ENCODE measurements at places on chromosomes 11 and 22. TPM values are rescaled to one million over a fixed set of nuclear protein-coding genes. Genes with fewer than 3 reads are reported as not detected.

Gene TECTA
- 0.23 TPM for total RNA-seq

Gene POTEH
- not detected for total RNA-seq

GRCh38 chr22:30990690-30991089 is 21.6 kb downstream of the TUG1 start:
- H3K4me1 ChIP-seq: no peaks in the 10 kb centered on the region
- H3K27me3 ChIP-seq: no peaks in the 10 kb centered on the region
- no peaks in the 10 kb centered on the region for H3K36me3 ChIP-seq
- H3K27ac ChIP-seq: no peak overlapping the region
- no peak overlapping the region for H3K4me3 ChIP-seq

GRCh38 chr11:72642043-72642883 is 32.0 kb downstream of the PDE2A start:
- H3K4me3 ChIP-seq: peak overlapping the region; percentile 20
- peaks cover 4% of the 10 kb centered on the region for H3K4me1 ChIP-seq
- DNase-seq: peak; percentile 53
- no peaks in the 10 kb centered on the region for H3K36me3 ChIP-seq

- no peak overlapping the region for H3K4me3 ChIP-seq
- no peaks in the 10 kb centered on the region for H3K27me3 ChIP-seq
- no peak overlapping the region for H3K27ac ChIP-seq
- no peaks in the 10 kb centered on the region for H3K4me1 ChIP-seq
These were observed 12.6 kb downstream of the MICALL1 start for GRCh38 chr22:37918580-37919270.

- H3K27me3 ChIP-seq: no peaks in the 10 kb centered on the region
These were observed 126.4 kb downstream of the KCNQ1OT1 start for GRCh38 chr11:2573240-2574042.

Gene APOBEC3C
- total RNA-seq: 3.2 TPM

DNA sequence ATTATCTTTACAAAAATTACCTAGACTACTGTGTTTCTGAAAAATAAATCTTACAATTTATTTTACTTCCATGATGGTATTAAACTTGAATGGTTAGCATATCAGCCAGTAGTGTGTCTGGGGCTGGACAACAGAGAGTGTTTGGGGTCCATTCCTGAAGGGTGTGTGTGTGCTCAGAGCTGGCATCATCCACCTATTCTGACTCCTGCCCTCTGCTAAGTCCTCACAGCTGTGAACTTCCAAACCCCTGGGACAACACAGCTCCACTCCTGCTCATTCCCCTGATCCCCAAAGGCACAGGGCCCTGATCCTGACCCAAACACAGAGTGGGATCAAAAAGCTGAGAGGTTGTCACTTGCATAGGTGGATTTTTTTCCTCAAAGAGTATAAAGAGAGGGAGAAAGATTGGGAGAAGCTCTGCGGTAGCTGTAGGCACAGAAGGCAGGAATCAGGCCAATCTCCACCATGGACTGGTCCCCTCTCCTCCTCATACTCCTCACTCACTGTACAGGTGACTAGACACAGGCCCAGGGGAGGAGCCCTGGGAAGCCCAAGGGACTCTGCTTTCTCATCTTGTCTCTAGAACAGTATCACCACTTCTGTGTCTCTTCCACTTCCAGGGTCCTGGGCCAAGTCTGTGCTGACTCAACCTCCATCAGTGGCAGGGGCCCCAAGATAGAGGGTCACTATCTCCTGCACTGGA is 55.7 kb upstream of the TOP3B start:
- no peak for DNase-seq
- H3K4me3 ChIP-seq: no peak overlapping the region
- no peaks in the 10 kb centered on the region for H3K36me3 ChIP-seq
- no peaks in the 10 kb centered on the region for H3K27me3 ChIP-seq

DNA sequence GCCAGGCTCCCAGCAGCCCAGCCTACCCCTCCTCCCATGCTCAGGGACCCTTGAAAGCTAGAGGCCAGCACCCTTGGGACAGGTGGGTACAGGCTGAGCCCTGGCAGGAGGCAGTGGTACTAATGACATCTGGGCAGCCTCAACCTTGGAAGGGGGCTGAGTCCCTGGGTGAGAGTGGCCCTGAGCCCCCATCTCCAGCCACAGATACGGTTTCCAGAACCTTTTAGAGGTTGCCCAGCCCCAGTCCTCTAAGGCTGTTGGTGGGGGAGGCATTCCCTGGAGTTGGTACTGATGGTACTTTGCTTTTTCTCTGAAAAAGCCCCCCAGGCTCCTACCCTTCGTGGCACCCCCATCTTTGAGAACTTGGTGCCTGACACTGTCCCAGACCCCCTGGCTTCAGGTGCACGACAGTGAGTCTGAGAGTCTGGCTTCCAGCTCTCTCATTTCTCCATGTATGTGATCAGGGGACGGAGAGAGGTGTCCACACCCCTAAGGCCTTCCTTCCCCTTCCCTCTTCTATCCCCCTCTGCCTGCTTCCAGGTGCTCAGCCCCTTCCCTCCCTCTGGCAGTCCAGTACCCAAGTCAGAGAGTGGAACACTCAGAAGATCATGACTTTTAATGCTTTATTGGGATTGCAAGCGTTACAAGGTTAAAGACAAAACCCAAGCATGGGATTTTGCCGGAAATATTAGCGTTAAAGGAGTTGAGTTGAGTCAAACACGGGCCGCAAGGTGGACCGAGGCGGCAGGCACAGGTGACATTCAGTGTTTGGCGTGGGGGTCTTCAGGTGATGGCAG is 10.5 kb downstream of the IGF2 start:
- H3K27ac ChIP-seq: no peak overlapping the region
- no peaks in the 10 kb centered on the region for H3K36me3 ChIP-seq
- H3K4me3 ChIP-seq: no peak overlapping the region
- no peaks in the 10 kb centered on the region for H3K4me1 ChIP-seq
- H3K27me3 ChIP-seq: no peaks in the 10 kb centered on the region
- DNase-seq: no peak

GRCh38 chr11:40246983-40247382 is 1212.5 kb downstream of the LRRC4C start:
- H3K36me3 ChIP-seq: no peaks in the 10 kb centered on the region
- no peaks in the 10 kb centered on the region for H3K4me1 ChIP-seq
- DNase-seq: no peak
- H3K4me3 ChIP-seq: no peak overlapping the region
- H3K27ac ChIP-seq: no peak overlapping the region
- no peaks in the 10 kb centered on the region for H3K27me3 ChIP-seq

DNA sequence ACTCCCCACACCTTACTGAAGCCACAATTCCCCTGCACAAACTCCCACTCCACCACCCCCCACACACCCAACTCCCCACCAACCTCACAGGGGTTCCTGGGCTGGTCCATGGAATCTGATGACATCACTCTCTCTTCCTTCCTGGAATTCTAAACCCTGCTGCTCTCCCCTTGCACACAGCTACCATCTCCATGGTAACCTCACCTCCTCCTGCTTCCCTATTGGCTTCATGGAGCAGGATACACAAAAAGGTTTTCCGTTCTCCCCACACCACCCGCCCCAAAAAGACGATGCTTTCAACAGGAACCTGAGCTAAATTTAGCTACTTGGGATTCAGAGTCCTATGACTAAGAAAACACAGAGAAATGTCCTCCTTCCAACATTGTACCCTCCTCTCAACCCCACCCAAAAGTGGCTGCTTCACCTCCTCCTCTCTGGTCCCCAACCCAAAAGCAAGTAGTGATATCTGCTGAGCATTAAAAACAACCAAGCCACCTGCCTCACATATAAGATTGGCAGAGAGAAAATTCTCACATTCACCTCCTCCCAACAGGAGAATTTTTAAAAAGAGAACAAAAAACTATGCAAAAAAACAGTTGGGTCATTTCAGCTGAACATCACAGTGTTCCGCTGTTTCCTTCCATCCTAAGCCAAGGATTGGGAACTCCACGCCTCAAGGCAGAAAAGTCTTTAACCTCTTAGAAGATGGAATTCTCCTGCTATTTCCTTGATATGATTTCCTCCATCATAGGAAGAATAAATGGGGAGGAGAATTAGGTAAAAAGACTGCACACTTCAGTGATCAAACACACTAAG is 66.9 kb downstream of the RBFOX2 start:
- no peak overlapping the region for H3K27ac ChIP-seq
- DNase-seq: no peak
- no peaks in the 10 kb centered on the region for H3K27me3 ChIP-seq
- no peaks in the 10 kb centered on the region for H3K36me3 ChIP-seq
- no peak overlapping the region for H3K4me3 ChIP-seq

DNA sequence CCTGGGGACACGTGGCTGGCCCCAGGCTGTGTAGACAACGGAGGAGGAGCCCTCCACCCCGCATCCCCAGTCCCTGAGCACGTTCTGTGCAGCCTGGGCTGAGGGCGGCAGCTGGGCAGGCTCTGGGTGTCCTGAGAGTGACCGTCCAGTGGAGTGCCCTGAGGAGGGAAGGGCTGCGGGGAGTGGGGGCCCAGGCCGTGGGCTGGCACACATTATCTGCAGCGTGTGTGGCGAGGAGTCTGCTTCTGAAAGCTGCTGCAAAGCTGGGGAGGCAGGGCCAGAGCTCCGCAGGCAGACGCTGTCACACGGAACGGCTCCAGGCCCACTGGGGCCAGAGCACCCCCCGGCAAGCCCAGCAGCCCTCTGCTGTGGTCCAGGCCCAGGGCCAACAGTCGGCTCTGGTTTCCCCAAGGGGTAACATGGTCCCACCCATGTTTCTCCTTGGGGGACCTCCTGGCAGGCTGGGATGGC is 835 bp upstream of the ANO9 start:
- H3K4me1 ChIP-seq: no peaks in the 10 kb centered on the region
- peak; percentile 68 for DNase-seq

GRCh38 chr22:46551996-46552395 is 14.6 kb upstream of the CELSR1 start:
- no peaks in the 10 kb centered on the region for H3K27me3 ChIP-seq
- no peaks in the 10 kb centered on the region for H3K4me1 ChIP-seq
- no peak for DNase-seq
- no peaks in the 10 kb centered on the region for H3K36me3 ChIP-seq

Gene BTG4
- total RNA-seq: not detected

Gene LRRC10B
- total RNA-seq: 0.28 TPM

Gene SLC22A9
- total RNA-seq: not detected

GRCh38 chr11:113240790-113241635 is 73.4 kb upstream of the TTC12 start:
- H3K27me3 ChIP-seq: no peaks in the 10 kb centered on the region
- no peaks in the 10 kb centered on the region for H3K4me1 ChIP-seq
- no peak overlapping the region for H3K4me3 ChIP-seq
- no peak overlapping the region for H3K27ac ChIP-seq
- no peak for DNase-seq

- no peaks in the 10 kb centered on the region for H3K36me3 ChIP-seq
- no peaks in the 10 kb centered on the region for H3K27me3 ChIP-seq
- H3K4me3 ChIP-seq: no peak overlapping the region
- H3K4me1 ChIP-seq: no peaks in the 10 kb centered on the region
These were observed 26.0 kb downstream of the SLC22A6 start for GRCh38 chr11:62958547-62959421.

- H3K27ac ChIP-seq: no peak overlapping the region
- no peak overlapping the region for H3K4me3 ChIP-seq
- no peaks in the 10 kb centered on the region for H3K36me3 ChIP-seq
These were observed 11.0 kb downstream of the RBFOX2 start for GRCh38 chr22:36017651-36018091.

- H3K36me3 ChIP-seq: no peaks in the 10 kb centered on the region
- no peaks in the 10 kb centered on the region for H3K4me1 ChIP-seq
- no peak for DNase-seq
- H3K27ac ChIP-seq: no peak overlapping the region
These were observed 3.6 kb upstream of the OR51L1 start for GRCh38 chr11:4991060-4991459.

DNA sequence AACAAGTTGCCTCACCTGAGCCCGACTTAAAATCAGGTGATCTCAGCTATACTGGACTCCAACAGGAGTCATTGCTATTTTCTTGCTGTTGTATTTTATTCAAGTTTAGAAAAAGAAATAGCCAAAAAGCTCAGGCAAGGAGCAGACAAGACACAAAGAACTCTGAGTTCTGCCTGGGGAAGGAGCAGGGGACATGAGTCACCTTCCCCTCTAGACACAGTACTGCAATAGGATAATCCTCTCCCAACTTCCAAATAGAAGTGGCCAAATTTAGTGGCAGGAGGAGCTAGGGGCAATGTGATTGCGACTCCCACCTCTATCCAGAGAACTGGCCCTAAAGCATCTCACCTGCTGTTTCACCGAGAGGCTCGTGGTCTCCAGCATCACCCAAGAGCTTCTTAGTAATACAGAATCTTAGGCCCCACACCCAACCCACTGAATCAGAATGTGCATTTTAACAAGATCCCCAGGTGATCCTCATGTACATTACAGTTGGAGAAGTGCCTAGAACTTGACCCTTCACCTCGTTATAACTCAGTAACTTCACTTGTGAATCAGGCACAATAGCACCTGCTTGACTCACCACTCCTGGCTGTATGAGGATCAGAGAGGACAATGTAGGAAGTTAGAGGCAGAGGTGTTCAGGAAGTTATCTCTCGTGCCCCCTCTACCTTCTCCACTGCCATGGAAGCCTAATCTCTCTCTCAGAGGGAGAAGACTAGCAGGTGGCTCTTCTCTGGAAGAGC is 56.8 kb upstream of the FBXO3 start:
- DNase-seq: no peak
- no peaks in the 10 kb centered on the region for H3K27me3 ChIP-seq
- no peaks in the 10 kb centered on the region for H3K36me3 ChIP-seq
- no peak overlapping the region for H3K27ac ChIP-seq
- no peak overlapping the region for H3K4me3 ChIP-seq

- no peak overlapping the region for H3K4me3 ChIP-seq
- H3K27me3 ChIP-seq: no peaks in the 10 kb centered on the region
- H3K4me1 ChIP-seq: no peaks in the 10 kb centered on the region
- no peak for DNase-seq
These were observed 11.5 kb downstream of the CHADL start for GRCh38 chr22:41229215-41229614.

- H3K27me3 ChIP-seq: no peaks in the 10 kb centered on the region
- H3K36me3 ChIP-seq: no peaks in the 10 kb centered on the region
- no peak overlapping the region for H3K4me3 ChIP-seq
- no peak for DNase-seq
- H3K4me1 ChIP-seq: no peaks in the 10 kb centered on the region
These were observed 85.1 kb downstream of the ARHGAP8 start for GRCh38 chr22:44837481-44837880.

- no peak overlapping the region for H3K4me3 ChIP-seq
- no peaks in the 10 kb centered on the region for H3K27me3 ChIP-seq
- no peaks in the 10 kb centered on the region for H3K4me1 ChIP-seq
- no peaks in the 10 kb centered on the region for H3K36me3 ChIP-seq
These were observed 111.2 kb downstream of the BRD1 start for GRCh38 chr22:49716441-49716840.

DNA sequence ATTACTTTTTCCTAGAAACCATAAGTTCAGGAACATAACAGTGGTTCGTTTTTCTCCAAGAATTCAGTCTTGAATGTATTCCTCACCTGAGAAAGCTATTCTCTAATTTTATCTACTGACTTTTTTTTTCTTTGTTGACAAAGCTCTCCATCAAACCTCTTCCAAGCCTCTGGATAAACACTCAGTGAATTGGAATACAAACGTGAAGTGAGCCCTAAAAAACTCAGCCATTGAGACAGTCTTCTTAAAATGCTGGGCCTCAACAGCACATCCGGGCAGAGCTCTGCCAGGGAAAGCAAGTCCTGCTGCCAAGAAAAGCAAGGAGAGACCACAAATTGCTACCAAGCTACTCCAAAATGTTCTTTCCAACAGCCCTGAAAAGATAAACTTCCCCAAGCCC is 7.7 kb upstream of the SLC1A2 start:
- H3K36me3 ChIP-seq: no peaks in the 10 kb centered on the region
- no peaks in the 10 kb centered on the region for H3K27me3 ChIP-seq
- no peak overlapping the region for H3K4me3 ChIP-seq
- no peaks in the 10 kb centered on the region for H3K4me1 ChIP-seq
- H3K27ac ChIP-seq: no peak overlapping the region
- DNase-seq: no peak
